Suppressor macrophage (primary cell): ENCODE measurements at places on chromosomes 11 and 22.

DNA sequence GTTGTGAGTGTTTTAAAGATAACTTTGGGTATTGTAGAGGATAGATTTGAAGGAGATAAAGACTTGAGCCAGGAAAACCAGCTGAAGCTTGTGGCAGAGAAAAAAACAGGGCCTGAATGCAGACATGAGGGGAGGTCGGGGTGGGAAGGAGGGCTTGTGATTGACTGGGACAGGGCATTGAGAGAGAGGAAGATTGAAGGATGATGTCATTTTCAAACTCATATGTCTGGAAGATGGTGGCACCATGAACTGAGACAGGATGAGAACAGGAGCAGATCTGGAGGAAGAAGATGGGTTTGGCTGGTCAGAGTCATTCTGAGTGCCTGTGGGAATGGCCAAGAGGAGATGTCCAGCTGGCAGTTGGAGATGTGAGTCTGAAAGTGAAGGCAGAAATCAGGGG, 14.7 kb downstream of the CSNK2A3 start:
- DNase-seq: no peak

- DNase-seq: peak; percentile 74
Observed at GRCh38 chr22:46367707-46368191, 32.2 kb downstream of the TRMU start.

GRCh38 chr11:10669258-10670033, 24.1 kb downstream of the IRAG1 start:
- no peak for DNase-seq

DNA sequence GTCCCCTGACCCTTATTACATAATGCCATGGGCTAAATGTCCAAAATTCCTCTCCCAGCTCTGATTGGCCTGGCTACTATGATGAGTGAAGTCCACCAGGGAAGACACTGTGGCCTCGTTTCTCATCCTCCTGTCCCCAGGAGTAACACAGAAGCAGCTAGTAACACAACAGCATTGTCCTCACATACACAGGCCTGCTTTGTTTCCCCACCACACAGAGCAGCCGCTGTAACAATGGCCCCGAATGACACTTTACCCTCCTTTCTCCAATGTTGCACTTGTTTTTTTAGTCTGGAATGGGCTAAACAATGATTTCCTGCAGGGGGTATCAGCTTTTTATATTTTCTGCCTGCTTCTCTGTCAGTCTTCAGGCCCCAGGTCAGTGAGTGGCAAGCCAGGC, at the start of gene PRR5L:
Gene PRR5L, plus strand, starts transcription at position 363 of the 400 bp plus-strand sequence. CDS start 104,834 bp downstream, outside the sequence.
- no peak for DNase-seq

DNA sequence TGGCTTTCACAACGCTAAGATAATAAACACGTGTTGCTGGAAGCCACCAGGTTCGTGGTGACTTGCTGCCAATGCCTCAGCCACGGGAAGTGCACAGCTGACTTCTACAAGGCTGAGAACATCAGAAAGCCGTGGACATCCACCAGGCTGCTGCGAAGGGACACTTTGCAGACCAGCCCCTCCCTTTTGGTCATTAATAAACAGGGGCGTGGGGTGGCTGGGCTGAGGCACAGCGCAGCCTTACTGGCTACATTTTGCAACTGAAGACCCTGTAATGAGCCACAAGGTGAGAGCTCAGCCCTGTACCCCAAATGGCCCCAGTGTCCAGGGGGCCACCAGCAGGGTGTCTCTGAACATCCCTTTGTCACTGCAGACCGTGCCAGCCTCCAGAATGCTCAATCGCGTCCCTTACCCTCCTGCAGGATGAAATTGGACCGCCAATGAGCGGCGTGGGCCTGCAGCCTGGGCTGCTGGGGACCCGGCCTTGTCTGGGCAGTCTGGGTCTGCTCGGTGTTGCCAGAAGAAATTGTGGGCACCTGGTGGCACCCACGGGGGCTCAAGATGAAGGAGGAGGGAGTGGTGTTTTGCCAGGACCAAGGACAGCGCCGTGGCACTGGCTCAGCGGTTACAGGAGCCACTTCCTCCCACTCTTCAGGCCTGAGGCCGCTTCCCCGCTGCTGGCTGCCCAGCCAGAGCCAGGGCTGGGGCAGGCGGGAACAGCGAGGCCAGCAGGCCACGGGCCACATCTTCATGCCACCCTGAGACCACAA, 181.9 kb downstream of the CTTN start:
- DNase-seq: peak; percentile 68

DNA sequence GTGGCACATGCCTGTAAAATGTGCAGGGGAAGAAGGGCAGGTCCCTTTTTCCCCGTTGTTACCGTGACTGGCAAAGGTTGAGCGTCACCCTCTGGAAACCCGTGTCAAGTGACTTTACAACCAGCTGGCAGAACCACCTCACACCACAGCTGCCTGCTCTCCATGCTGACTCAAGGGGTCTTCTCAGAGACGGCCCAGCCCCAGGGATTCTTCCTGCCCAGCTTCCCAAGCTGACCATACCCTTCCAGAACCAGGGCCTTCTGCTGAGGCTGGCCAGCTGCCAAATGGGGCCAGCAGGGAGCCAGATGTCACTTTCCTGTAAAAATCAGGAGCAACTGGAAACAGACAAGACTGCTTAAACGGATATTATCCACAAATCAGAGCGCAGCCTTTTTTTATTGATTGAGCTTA, 6.3 kb downstream of the PC start:
- no peak for DNase-seq

DNA sequence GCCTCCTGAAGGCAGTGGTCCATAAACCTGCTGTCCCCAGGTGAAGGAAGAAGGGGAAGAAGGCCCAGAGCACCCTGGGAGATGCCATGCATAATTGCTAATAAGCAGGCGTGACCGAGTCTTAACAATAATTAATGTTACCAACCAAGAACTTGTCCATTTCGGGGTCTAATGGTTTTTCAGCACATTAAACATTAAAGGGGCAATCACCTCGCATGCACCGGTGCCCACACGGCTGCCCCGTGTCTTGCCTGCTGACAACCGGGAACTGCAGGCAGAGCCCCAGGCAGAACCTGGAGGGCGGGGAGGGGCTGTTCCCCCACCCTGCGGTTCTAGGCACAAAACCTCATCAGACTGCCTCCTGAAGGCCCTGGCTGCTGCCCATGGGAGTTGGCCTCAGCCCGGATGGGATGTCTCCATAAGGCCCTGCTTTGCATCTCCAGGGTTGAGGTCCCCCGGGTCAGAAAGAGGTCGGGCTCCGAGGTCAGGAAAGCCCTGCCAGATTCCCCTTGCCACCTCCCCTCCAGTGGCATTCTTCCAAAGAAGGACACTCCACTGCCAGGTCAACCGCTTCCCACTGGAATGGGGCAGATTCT, 169.0 kb downstream of the BUD13 start:
- no peak for DNase-seq

GRCh38 chr22:43726322-43726721, 85.8 kb downstream of the EFCAB6 start:
- no peak for DNase-seq

- peak; percentile 67 for DNase-seq
Observed at GRCh38 chr11:44110231-44110679, 14.8 kb downstream of the EXT2 start.

- DNase-seq: no peak
Observed at GRCh38 chr11:25742800-25743199, 589.1 kb upstream of the ANO3 start.

DNA sequence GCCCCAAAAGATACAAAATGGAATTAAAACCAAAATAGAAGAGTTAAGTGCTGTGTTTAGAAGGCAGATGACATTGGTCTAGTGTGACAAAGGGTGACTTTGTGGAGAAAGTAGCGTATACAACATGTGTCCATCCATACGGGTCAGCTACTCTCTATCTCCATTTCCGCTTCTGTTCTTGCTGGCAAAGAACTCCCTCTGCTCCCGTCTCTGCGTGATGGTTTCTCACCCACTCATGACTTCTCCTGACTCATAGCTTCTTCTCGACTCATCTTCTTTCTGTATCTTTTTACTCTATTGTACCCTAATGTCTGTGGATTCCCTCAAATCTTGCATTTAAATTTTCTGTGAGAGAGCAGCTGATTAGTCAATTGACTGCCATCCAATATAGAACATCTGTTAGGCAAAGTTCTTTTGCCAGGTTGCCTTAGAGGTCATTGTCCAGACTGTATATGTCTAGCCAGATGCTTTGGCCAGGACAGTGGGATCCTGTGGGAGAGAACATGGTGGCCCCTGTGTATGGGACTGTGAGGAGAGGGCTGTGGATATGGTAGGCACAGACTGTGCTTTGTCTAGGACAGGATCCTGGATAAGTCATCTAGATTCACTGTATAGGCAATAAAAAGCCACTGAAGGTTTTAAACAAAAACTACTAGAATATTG, 28.4 kb downstream of the MMP13 start:
- DNase-seq: no peak

- no peak for DNase-seq
Observed at GRCh38 chr11:79157738-79158137, 283.1 kb downstream of the TENM4 start.

GRCh38 chr11:100072131-100072530, 615.0 kb upstream of the ARHGAP42 start:
- no peak for DNase-seq

DNA sequence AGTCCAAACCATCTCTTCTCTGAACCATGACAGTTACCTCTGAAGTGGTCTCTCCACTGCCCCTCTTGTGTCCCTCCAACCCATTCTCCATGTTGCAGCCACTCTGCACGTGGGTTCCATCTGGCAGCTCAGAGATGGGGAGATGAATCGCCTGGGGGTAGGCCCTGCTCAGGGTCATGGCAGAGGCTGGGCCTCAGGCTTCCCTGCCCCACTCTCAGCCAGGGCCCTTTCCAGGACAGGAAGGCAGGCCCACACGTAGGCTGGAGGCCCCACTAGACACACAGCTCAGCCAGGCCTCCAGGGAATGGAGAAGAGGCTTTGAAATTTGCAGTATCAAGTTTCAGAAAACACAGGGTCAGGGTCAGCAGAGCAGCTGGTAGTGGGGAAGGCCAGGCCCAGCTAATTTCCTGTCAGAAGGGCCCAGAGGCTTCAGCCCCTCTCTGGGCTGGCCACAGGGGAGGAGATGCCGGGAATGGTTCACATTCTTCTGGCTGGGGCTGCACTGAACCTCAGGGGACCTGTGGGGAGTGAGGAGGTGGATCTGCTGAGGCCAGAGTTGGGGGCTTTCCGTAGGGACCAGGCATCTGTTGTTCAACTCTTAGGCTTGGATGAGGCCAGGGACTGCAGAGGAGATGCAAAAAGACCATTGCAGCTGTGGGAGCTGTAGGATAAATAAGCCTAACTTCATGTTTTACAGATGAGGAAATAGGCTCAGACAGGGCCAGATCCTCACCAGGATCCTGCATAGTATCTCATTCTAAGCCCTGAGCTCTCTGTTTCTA, 101.6 kb downstream of the SWAP70 start:
- DNase-seq: no peak

GRCh38 chr11:93143800-93144199, 54.0 kb downstream of the SLC36A4 start:
- DNase-seq: no peak

DNA sequence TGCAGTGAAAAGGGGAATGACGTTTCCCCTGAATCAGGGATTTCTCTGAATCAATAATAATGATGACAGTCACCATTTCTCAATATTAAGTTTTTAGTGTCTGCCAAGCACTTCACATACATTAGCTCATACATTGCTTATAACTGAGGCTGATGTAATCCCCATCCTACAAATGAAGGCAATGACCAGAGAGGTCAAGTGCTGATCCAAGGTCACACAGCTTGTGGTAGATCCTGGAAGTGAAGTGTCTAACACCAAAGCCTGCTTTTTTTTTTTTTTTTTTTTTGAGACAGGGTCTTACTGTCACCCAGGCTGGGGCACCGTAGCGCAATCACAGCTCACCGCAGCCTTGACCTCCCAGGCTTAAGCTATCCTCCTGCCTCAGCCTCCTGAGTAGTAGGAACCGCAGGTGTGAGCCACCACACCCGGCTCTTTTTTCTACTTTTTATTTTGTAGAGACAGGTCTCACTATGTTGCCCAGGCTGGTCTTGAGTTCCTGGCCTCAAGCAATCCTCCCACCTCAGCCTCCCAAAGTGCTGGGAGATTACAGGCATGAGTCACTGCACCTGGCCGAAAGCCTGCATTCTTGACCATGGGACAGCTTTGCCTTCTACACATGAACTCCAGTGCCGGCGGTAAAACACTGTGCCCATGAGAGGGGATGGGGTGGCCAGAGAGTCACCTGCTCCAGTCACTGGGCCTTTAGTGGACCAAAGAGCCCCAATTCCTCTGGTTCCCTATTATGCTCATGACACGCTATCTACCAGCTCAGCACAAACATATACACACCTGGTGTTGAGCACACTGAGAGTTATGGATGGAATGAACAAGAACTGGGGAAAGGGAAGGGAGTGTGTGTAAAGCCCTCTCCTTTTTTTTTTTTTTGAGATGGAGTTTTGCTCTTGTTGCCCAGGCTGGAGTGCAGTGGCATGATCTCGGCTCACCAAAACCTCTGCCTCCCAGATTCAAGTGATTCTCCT, 17.4 kb downstream of the ARHGAP1 start:
- no peak for DNase-seq

DNA sequence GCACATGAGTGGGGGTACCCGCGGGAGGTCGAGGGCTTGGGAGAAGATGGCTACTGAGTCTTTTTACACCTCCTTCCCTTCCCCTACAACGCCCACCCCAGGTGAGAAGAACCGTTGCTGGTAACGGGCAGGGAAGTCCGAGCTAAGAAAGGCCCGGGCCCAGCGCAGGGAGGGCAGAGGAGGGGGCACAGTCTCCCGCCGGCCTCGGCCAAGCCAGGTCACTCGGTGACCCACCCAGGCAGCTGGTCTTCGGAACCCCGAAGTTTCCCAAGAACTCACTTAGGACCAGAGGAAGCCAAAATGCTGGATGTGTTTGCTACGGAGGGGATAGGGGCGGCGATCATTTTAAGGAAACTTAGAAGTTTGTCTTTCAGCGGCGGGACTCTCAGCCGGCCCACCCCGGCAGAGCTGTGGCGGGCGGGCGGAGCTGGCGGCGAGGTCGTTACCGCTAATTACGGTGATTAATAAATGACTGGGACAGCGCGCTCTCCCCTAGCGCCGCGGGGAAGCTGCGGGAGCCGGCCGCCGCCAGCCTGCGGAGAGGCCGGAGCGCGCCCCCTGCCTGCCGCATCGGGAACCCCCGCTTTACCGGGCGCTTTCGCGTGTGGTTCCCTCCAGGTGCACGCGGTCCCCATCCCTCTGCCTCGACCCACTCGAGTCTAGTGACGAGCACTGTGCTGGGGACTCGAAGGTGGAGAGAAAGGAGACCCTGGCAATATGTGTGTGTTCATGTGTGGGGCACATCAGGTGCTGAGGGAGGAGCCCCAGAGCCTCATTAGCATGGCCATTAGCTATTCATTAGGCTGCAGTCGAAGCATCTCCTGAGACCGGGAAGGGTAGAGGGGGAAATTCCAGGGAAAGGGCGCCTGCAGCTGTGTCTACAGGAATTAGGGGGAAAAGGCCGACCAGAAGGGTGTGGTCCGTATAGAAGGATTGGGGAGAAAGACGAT, 945 bp downstream of the ROBO3 start:
- DNase-seq: peak; percentile 38
